Body of pancreas (tissue), 4 donors: ENCODE measurements at places on chromosomes 5 and 9. TPM values are rescaled to one million over a fixed set of nuclear protein-coding genes. Genes with fewer than 3 reads are reported as not detected.

DNA sequence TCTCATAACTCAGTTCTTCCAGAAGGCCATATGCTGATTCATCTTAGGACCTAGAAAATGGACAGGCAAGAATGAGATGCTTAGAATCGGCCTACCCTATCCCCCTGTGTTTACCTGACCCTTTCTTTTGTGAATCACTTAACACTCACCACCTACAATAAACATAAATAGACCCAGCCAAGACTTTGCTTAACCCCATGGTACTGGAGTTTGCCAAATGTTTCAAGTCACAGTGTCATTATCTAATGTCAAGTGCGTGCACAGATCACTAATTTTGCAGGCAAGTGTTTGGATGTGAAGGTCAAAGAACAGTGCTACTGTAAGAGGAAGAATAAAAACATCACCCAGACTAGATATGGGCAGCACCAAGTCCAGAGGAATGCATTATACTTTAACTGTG lies 77.5 kb downstream of the GLIS3 start:
- DNase-seq = no peak

GRCh38 chr5:50711280-50711679 lies 44.8 kb downstream of the PARP8 start:
- peak; percentile 51 for DNase-seq

DNA sequence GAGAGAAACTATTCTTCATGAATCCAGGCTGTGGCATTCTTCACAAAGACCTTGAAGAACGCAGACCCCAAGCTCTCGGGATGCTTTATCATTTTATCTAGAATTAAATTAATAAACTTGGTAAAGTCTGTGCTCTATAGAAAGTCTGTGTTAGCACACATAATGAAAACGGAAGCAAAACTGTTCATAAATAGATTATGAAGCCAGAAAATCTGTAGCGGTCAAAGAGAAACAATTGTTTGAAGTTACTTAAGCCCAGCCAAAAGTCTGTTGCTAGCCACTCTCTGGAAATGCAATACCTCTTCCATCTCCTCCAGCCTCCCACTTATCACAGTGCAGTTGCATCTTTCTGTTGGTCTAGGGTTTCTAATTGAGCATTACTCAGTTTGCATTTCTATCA lies 375.9 kb downstream of the KIF4B start:
- DNase-seq = no peak

DNA sequence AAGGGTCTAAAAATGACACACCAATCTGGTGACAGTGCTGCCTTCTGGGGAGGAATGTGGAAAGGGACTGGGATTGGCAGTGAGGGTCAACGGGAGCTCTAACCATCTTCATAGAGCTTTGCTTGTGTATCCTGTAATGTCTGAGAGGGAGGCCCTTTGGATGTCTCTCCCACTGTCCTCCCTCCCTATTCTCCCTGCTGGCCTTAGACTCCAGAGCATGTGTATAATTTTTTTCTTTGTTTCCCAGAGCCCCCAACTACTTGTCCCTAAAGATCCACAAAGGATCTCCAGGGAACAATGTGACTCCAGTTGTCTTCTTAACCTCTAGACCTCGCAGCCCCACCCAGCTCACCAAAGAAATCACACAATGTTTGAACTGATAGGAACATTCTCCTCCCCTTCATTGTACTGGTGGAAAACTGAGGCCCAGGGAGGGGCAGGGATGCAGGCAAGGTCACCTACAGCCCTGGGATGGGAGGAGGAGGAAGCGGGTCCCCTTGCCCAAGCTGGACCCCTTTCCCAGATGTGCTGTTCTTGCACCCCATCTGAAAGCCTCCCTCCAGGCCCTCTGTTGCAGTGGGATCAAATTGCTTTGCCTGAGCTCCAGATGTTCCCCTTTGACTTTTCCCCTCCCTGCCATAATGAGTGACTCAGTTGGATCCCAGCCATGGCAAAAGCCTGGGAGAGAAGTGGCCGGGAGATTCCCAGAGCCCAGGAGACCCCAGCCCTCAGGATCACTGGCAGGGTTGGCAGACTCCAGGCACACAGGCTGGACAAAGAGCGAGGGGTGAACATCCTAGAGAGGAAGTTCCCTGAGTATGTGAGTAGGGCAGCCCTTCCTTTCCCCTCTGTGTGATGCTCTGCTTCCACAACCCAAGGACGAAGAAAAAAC lies 21.8 kb downstream of the SPARC start:
- DNase-seq = no peak

DNA sequence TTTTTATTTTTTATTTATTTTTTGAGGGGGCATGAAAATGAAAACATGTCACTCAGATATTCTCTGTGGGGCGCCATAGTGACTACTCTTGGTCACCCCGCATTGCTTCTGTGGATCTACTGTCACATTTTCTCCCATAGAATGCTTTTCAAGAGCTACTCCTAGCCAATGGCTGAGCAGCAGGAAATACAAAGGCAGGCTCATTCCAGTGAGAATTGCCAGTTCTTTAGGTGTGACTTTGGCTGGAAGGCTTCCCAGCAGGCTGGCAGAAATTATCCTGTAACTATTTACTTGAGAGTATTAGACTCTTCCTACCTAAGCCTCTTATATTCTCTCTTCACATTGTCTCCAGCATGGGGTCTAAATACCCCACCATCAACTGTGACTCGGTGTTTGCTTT lies 21.0 kb upstream of the PTPRD start:
- DNase-seq = no peak

DNA sequence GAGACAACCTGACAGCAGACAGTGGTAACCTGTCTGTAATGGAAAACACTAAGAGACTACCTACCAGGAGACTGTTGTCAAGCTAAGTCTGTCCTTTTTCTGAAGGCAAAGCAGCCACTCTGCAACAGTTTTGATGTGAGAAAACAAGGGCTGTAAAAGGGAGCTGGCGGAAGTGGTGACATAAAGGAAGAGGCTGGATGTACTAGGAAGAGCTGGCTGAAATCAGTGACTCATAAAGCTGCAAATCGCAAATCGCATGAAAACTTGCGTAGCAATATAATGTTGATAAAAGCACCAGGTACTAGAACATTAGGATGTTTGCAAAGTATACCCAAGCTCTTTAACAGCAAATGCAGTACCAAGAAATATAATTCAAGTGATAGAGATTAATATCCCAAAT lies 1.4 kb downstream of the NSUN2 start:
- no peak for DNase-seq

DNA sequence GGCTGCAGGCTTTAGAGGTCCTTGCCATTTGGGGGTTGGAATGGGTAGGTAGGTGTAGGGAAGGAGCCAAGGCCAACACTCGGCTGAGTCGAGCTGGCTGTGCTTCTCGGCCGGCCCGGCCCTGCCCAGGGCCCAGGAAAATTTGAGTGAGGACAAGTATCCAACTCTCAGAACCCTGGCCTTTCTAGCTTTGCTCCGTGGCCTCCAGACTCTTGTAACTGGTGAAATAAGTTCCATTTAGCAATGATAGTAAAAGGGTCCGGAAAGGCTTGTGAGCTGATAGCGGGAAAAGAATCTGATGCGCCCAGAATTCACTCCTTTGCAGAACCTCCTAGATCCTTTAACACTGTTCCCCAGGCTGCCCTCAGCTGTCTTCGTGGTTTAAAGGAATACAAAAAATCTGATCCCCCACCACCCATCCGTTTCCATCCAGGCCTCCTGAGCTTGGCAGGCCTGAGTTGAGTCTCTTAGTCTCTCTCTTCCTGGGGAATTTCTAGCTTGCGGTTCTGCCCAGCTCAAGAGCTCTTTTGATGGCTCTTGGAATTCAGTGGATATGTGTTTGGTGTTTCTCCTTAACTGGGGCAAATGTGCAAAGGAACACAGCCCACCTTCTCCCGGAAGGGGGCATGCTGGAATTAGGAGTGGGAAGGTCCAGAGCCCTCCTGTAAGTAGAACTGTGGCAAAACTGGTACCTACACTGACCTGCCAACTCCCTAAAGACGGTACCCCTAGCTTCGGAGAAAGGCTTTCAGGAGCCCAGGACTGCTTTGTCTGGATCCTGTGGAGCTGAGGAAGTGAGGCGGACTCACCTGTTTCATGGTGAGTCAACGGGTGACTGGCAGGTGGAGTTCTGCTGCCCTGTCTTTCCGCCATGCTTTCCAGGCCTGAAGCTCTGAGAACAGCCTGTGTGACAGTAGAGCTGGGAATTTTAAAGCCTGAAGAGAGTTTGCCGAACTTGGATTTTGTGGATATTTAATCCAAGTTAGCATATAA lies 1.7 kb downstream of the DMRT3 start:
- no peak for DNase-seq

DNA sequence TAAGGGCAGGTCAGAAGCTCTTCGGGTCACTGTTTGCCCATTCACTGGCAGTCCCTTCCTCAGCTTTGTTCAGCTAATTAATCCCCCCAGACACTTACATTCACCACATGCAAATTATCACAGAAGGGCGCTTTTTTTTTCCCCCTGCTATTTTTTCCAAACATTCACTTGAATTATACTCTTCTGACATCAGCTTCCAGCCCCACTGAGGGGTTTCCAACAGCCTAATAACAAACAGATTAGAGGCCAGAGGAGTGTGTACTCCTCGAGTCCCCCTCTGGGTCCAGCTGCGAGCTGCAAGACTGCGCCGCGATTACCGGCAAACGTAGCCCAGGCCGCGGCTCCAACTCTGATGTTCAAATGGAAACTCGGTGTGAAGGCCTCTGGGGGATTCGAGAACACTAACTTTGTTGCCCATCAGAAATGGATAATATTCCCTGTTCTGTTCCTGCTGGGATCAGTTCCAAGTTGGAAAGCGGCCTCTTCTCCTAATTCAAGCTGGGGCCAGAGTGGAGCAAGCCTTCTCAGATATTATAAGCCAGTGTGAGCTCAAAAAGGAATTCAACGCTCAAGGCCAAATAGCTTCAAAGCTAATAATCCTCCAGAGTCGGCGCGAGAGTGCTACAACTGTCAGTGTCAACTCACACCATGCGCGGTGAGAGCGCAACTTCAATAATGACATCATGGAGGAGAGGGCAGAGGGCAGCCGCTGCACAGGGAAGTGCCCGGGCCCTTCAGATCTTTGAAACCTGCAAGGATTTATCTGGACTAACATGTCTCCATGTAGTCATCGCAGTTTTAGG lies 560.8 kb downstream of the BNC2 start:
- DNase-seq = no peak

- DNase-seq = no peak
Observed at GRCh38 chr9:35172878-35173277, 11.1 kb downstream of the UNC13B start.

DNA sequence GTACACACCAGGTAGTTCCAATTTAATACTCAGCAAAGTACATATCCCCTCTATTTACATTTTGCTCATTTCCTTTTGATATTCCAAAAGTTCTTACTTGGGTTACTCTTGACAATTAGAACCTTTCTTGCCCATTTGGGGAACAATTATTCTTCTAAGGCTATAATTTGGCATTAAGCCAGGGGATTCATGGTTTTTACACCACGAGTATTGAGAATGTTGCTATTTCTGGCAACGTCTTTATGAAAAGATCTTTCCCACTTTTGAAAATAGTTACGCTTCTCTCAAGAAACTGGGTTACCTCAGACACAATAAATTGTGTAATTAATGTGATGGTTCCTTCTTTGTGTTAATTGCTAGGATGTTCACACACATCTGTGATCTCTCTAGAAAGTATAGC lies 11.5 kb upstream of the CAAP1 start:
- no peak for DNase-seq

DNA sequence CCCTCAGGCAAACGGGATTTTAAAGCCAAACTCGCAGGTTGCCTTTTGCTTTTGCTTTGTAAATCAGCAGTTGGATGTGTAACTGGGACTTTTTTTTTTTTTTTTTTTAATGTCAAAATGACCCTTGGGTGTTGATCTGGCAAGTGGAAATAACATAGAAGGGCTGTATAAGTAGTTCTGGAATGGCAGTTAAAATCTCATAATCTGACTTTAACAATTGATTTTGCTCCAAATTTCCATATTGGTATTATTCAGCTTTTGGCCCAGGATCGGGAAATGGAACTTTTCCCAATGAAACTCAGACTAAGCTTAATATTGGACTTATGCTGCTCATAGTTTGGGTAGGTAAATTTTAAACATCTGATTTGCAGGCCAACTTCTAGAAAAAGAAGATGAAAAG lies 346.8 kb upstream of the NUDT12 start:
- DNase-seq = no peak

DNA sequence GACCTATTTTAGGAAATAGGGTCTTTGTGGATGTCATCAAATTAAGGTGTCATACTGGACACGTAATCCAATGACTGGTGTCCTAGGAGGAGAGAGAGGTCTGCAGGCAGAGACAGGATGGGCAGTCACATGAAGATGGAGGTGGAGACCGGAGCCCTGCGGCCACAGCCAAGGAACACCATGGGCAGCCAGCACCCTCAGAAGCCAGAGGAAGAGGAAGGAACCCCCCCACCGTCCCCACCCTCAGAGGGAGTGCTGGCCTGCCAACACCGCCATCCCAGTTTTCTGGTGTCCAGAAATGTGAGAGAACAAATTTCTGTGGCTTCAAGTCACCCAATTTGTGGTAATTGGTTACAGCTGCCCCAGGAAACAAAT lies 88.3 kb downstream of the NSUN2 start:
- no peak for DNase-seq

- no peak for DNase-seq
Observed at GRCh38 chr9:126062158-126062886, 264.3 kb upstream of the MVB12B start.

- peak; percentile 49 for DNase-seq
Observed at GRCh38 chr5:16568875-16569580, 47.8 kb downstream of the RETREG1 start.

DNA sequence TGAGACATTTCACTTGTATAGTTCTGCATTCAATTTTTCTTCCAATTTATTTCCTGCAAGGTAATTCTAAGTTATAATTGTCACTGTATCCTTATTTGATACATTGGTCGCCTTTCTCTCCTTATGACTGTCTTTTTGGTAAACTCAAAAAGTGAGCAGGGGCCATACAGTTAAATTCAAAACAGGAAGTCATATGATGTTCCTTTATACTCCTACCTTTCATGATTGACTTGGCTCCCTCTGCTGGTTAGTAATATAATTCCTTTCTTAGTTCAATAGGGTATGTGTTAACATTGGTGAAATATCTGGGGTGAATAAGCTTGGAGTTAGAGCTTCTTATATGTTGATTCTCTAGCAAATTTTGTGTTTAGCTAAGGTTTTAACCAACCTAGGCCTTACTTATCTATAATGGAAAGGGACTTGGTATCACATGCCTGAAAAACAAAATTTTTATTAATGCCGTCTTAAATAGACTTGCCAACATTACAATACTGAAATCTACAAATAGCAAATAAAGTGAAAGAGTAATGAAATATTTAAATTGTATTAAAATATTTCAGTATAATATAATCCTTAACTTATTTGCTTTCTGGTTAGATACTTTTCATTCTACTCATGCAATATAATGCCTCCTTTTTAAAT lies 6.0 kb upstream of the NIPBL start:
- no peak for DNase-seq

- no peak for DNase-seq
Observed at GRCh38 chr9:112753725-112754124, 3.2 kb downstream of the SNX30 start.

- DNase-seq = no peak
Observed at GRCh38 chr5:5403741-5404140, 18.7 kb upstream of the ICE1 start.

Gene SLC22A4
- total RNA-seq = not detected

Gene FST
- 0.52 TPM for total RNA-seq

Gene ZDHHC11B
- 8.9 TPM for total RNA-seq

Gene SPATA31A3
- total RNA-seq = not detected

Gene CIZ1
- 58.4 TPM for total RNA-seq

Gene CCIN
- not detected for total RNA-seq

Gene CER1
- total RNA-seq = 2.0 TPM

Gene PAPPA
- total RNA-seq = 2.0 TPM

Gene GLT6D1
- total RNA-seq = not detected
